ENCODE measurements at places on chromosomes 3 and 15. TPM values are rescaled to one million over a fixed set of nuclear protein-coding genes. Genes with fewer than 3 reads are reported as not detected.

Gene CLDN16
- total RNA-seq: not detected

Gene RETNLB
- not detected for total RNA-seq

Gene GRK7
- total RNA-seq: 0.20 TPM

Gene RAF1
- 125 TPM for total RNA-seq

Gene IL17RE
- total RNA-seq: 0.12 TPM

Gene SH2D7
- 0.36 TPM for total RNA-seq

Gene HYAL3
- total RNA-seq: 4.5 TPM

DNA sequence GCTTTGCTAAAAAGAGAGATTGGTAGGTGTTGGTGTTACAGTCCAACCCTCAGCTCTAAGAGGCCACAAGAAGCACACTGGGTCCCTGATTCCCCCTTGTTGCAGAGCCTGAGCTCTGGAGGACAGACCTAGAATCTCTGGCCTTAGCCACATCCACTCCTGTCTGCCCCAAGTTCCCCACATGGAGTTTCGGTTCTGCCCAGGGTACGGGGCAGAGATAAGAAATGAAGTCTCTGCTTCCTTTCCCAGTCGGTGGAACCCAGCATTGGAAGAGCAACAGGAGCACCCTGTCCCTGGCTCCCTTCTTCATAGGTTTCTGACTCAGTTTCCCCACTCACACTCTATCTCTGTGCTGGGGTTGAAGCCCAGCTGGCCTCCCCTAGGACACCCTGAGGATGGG, 13.2 kb downstream of the PRR23E start:
- H3K27me3 ChIP-seq: 0 out of 2 replicates have a peak, but pooled peaks cover 3% of the 10 kb centered on the region
- H3K4me3 ChIP-seq: no peak overlapping the region
- no peaks in the 10 kb centered on the region for H3K36me3 ChIP-seq
- H3K27ac ChIP-seq: no peak overlapping the region

GRCh38 chr3:145422556-145422955, 738.4 kb downstream of the PLOD2 start:
- no peaks in the 10 kb centered on the region for H3K4me1 ChIP-seq
- no peak overlapping the region for H3K4me3 ChIP-seq
- H3K36me3 ChIP-seq: no peaks in the 10 kb centered on the region
- DNase-seq: no peak

- DNase-seq: no peak
- H3K4me1 ChIP-seq: no peaks in the 10 kb centered on the region
- H3K4me3 ChIP-seq: no peak overlapping the region
- no peaks in the 10 kb centered on the region for H3K27me3 ChIP-seq
- H3K27ac ChIP-seq: no peak overlapping the region
These were observed 62.1 kb downstream of the CYFIP1 start for GRCh38 chr15:22918056-22918455.

DNA sequence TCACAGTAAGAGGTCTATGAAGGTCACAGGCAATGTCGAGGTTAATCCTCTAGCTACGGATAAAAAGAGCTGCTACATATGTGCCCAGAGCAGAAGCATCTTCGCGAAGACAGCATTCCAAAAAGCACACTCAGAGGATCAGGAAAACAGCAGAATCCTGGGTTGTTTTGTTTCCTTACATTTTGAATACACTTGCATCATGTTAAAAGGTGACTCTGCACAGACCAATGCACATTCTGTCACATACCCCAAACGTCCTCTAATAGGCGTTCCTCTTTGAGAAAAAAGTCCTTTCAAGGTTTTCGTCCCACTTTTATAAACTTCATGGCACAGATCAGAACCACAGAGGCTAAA, 52.7 kb downstream of the VGLL4 start:
- peak overlapping the region; percentile 97 for H3K27ac ChIP-seq
- peak overlapping the region; percentile 40 for H3K4me3 ChIP-seq
- H3K4me1 ChIP-seq: peaks cover 62% of the 10 kb centered on the region
- no peaks in the 10 kb centered on the region for H3K27me3 ChIP-seq
- DNase-seq: peak; percentile 74

- no peak overlapping the region for H3K4me3 ChIP-seq
- no peaks in the 10 kb centered on the region for H3K36me3 ChIP-seq
- no peak for DNase-seq
- H3K27ac ChIP-seq: no peak overlapping the region
- H3K27me3 ChIP-seq: no peaks in the 10 kb centered on the region
These were observed 477.4 kb downstream of the RSL24D1 start for GRCh38 chr15:54719325-54719724.

DNA sequence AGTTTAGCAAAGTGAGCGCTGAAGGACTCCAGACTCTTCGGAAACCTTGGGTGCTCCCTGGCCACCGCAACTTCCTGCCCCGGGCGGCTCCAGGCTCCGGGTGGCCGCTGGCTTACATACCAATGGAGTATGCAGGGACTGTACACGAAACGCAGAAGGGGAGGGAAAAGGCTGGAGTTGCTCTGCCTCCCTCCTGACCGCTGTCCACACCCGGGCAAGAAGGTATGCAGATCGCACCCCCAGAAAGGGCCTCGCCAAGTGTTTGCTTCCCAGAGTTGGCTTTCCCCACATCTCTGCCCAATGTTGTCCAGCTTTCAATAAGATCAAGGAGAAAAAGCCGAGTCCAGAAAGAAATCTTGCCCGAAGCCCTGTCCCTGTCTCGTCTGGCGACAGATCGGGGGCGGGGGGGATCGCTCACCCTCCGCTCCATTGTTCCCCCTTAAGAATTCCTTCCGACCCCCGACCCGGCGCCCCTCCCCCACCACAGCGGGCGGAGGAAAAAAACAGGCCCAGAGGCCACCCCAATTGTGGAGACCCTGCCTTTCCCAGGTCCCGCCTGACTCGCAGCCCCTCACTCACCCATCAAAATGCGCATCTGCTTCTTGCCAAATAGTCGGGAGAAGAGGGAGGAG, 533 bp downstream of the ARF4 start:
- DNase-seq: peak; percentile 74
- peaks cover 12% of the 10 kb centered on the region for H3K36me3 ChIP-seq
- no peaks in the 10 kb centered on the region for H3K27me3 ChIP-seq
- H3K27ac ChIP-seq: peak overlapping the region; percentile 83
- no peaks in the 10 kb centered on the region for H3K4me1 ChIP-seq
- H3K4me3 ChIP-seq: peak overlapping the region; percentile 77

DNA sequence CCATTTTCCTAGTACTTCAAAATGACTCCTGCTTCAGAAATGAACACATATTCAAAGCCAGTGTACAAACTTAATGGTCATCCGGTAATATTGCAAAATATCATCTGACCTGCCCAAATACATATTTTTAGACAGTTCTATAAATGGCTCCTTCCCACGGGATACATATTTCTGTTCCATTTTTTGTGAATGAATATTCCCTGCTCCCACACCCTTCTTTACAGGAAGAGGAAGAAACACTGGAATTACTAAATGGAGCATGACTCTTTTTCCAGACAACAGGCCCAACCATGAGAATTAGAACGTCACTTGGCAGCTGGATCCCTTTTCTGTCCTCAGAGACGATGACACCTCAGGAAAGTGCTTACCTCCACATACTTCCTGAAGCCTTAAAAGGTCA, 38.0 kb upstream of the CBLB start:
- H3K27ac ChIP-seq: no peak overlapping the region
- 0 out of 2 replicates have a peak, but pooled peaks cover 6% of the 10 kb centered on the region for H3K4me1 ChIP-seq
- no peaks in the 10 kb centered on the region for H3K36me3 ChIP-seq

DNA sequence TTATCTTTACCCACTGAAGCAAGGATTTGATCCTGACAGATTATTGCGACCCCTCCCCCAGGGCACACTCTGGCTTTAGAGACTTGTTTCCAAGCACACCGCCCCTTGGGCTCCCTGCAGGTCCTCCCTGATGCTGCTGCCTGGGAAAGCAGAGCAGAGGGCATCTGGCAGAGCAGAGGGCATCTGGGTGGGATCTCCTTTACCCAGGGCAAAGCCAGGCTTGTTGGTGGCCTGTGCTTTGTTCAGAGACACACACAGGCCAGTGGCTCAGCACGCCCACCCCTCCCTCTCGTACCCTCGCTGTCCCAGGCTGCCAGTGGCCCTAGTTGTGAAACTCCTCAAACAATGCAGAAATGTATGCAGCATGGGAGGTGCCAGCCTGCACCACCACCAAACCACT, 4.8 kb downstream of the KLF13 start:
- peaks cover 10% of the 10 kb centered on the region for H3K4me1 ChIP-seq
- no peak overlapping the region for H3K4me3 ChIP-seq
- no peaks in the 10 kb centered on the region for H3K36me3 ChIP-seq
- H3K27ac ChIP-seq: no peak overlapping the region
- H3K27me3 ChIP-seq: no peaks in the 10 kb centered on the region

- H3K4me1 ChIP-seq: no peaks in the 10 kb centered on the region
- no peak overlapping the region for H3K4me3 ChIP-seq
- no peaks in the 10 kb centered on the region for H3K36me3 ChIP-seq
- DNase-seq: no peak
These were observed 155.9 kb downstream of the MEIS2 start for GRCh38 chr15:36944442-36944841.

DNA sequence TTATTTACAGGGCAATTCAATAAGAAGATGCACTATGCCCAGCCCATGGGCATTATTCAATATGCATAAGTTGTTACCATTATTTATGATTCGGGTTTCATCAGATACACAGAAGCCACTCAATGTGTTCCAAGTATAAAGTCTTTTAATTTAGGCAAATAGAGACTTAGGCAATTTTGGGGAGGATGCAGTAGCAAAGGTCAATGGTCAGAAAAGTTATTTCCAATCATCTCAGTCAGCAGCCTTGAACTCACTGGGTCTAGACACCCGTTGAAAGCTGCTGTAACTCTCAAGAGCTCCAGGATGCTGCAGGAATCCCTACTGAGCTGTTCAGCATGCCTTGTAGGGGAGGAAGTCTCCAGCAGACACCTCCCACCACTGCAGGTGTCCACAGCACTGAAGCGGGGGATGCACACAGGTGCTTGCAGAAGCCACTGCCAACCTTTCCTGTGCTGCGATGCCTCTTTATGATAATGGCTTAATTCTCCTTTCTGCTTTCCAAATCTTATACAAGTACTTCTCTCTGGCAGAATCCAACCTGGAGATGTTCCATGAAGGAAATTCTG, 155.0 kb upstream of the SUCLG2 start:
- no peak for DNase-seq
- no peak overlapping the region for H3K27ac ChIP-seq
- no peaks in the 10 kb centered on the region for H3K27me3 ChIP-seq

DNA sequence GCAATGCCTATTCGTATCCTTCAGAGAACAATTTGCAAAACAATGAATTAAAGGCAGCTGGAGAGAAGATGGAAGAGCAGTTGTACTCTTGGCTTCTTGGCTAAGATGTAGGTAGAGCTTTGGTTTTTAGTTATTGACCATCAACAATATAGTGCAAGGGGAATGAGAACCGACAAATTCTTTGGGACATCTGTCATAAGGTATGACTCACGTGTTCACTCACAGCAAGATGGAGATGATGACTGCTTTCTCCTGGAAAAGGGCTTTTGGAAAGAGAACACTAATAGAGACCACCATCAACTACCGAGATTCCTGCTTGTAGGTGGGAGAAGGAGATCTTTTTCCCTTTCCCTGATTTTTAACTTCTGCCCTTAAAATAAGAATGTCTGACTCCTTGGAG, 234.9 kb downstream of the NTRK3 start:
- peak overlapping the region; percentile 91 for H3K27ac ChIP-seq
- H3K4me3 ChIP-seq: no peak overlapping the region
- DNase-seq: no peak
- no peaks in the 10 kb centered on the region for H3K27me3 ChIP-seq
- no peaks in the 10 kb centered on the region for H3K36me3 ChIP-seq

DNA sequence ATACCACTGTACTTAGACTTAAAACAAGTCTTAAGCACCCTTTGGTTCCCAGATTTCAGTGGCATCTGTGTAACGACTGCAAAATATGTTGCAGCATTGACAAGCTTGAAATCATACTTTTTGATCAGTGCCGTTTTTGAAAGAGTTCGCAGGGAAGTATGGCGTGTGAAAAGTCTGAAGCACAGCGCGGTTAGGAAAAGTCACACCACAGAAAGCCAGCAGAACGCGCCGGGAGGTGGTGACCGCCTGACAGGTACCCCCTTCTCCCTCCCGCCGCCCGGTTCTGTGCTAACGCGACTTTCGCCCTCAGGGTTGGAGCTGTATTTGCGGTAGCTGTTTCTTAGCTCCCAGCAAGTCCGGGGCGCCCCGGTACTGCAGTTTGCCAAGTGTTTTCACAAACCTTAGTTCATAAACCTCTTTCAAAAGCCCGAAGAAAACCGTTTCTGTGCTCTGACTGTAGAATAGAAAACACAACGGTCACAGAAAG, 481 bp upstream of the CRYBG3 start:
- peaks cover 7% of the 10 kb centered on the region for H3K4me1 ChIP-seq
- no peaks in the 10 kb centered on the region for H3K27me3 ChIP-seq
- no peak overlapping the region for H3K27ac ChIP-seq
- no peak for DNase-seq

DNA sequence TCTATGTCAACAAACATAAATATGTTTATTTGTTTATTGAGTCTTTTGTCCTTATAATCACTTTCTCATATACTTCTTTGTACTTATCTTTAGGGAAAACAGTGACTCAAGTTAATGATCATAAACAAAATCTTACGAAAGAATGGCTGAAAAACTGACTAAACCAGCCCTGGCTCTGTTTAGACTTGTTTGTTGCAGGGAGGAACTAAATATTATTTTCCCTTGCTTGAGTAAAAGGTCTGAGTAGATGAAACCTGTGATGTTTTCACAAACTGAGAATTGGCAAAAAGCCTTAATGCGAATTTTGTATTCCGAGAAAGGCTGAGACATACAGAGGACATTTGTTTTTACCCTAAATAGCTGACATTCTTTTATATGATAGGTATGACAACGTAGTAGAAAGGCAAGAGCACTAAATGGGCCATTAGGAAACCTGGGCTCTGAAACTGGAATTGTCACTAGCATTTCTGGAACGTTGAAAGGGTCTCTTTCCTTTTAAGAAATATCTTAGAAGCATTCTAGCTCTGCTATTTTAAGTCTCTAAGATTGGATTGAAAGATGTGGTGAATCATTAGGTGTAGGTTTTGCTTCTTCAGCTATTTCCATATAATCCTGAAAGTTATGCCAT, 18.2 kb upstream of the CLDN16 start:
- no peaks in the 10 kb centered on the region for H3K36me3 ChIP-seq
- no peak overlapping the region for H3K4me3 ChIP-seq
- DNase-seq: no peak
- no peaks in the 10 kb centered on the region for H3K27me3 ChIP-seq

DNA sequence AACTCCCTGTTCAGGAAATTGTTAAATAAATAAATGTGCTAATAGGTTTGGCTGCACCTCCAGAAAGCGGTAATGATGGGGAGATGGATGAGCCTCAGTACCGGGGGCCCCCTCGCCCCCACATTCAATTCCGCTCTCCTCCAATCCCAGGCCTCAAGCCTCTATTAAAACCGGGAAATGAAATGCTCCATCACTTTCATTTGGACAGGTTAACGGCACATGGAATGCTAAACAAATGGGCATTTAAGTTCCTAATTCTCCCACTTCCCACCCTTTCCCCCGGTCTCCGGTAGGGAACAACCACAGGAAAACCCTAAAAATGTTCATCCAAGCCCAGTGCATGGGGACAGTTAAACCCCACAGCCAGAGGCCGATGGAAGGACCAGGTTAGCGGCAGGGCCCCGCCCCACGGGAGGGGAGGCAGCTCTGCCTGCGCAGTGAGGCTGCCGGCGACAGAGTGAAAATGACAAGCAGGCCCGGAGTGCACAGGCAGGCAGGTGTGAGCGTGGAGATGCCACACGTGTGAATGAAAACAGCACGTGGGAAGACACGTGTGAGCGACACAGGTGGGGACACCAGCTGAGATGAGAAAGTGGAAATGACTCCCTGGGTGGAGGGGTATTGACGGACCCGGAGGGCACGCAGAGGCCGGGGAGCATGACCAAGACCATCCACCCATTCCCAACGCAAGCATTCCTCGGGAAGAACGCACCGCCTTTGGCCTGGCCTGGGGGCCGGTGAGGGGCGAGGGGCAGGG, 28.1 kb downstream of the RNU5B-1 start:
- H3K4me3 ChIP-seq: no peak overlapping the region
- H3K4me1 ChIP-seq: peaks cover 3% of the 10 kb centered on the region
- no peaks in the 10 kb centered on the region for H3K27me3 ChIP-seq
- no peak for DNase-seq

Data from SJCRH30 (cell line).